CD8-positive, alpha-beta memory T cell (primary cell): ENCODE measurements at places on chromosomes 12 and 14. TPM values are rescaled to one million over a fixed set of nuclear protein-coding genes. Genes with fewer than 3 reads are reported as not detected.

PLEKHG3 gene
- polyA plus RNA-seq: 61.1 TPM

OTUB2 gene
- 0.12 TPM for polyA plus RNA-seq

MYF5 gene
- not detected for polyA plus RNA-seq

GRCh38 chr12:3920351-3921150 is 47.4 kb upstream of the PARP11 start:
- no peak for DNase-seq

- DNase-seq: no peak
Measured at GRCh38 chr14:90577661-90578282, 180.9 kb downstream of the CALM1 start.

- DNase-seq: no peak
Measured at GRCh38 chr14:90560991-90561390, 164.2 kb downstream of the CALM1 start.

DNA sequence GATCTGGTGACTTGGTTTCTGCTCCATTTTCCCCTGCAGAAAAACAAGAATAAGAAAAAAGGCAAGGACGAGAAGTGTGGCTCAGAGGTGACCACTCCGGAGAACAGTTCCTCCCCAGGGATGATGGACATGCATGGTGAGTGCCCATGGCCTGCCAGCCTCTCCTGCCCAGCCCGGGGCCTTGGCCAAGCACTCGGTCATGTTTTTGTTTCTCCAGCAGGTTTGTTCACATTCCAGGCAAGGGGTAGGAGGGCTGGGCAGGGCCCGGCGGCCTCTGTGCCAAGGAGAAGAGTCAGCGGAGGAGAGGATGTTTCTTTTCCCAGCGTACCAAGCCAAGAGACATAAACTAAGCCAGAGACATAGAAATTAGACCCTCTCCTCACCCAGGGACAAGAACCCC is 13.6 kb downstream of the BCL7A start:
- no peak for DNase-seq
